ENCODE measurements at places on chromosomes 1 and 21.

- DNase-seq: no peak
Observed at GRCh38 chr1:8910914-8911313, 32.4 kb upstream of the ENO1 start.

GRCh38 chr1:99849413-99849743 is 783 bp upstream of the AGL start:
- DNase-seq: no peak

GRCh38 chr1:100606438-100606837 is 68.5 kb downstream of the GPR88 start:
- DNase-seq: no peak

DNA sequence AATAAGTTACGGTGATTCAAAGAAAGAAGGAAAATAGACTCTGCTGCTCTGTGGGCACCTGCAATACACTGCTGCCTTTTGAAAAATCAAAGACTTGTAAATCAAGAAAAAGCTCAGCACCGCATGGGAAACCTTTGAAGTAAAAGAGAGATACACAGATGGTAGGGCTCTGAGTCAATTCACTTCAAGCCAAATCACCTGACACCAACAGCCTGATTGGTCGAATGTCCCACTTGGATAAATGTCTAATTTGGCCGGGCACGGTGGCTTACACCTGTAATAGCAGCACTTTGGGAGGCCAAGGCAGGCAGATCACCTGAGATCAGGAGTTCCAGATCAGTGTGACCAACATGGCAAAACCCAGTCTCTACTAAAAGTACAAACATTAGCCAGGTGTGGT is 19.2 kb upstream of the RCAN3 start:
- no peak for DNase-seq

DNA sequence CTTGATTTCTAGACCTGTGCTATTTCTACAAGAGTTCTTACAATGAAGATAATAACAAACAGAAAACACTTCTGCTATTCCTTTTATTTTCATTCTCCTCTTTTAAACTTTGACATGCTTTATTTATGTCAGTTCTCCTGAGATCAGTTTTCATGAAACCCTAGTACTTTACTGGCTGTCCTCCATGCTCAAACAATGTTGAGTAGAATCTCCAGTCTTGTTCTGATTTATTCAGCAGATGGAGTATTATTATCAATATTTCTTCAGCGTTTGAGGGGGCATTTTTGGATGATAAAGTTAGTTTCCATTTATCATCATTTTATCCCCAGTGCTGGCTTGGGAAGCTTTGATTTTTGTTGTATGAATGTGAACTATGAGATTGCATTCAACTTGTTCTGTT is 85.9 kb upstream of the WARS2 start:
- DNase-seq: no peak

- DNase-seq: no peak
Observed at GRCh38 chr1:170701962-170702361, 38.0 kb downstream of the PRRX1 start.

DNA sequence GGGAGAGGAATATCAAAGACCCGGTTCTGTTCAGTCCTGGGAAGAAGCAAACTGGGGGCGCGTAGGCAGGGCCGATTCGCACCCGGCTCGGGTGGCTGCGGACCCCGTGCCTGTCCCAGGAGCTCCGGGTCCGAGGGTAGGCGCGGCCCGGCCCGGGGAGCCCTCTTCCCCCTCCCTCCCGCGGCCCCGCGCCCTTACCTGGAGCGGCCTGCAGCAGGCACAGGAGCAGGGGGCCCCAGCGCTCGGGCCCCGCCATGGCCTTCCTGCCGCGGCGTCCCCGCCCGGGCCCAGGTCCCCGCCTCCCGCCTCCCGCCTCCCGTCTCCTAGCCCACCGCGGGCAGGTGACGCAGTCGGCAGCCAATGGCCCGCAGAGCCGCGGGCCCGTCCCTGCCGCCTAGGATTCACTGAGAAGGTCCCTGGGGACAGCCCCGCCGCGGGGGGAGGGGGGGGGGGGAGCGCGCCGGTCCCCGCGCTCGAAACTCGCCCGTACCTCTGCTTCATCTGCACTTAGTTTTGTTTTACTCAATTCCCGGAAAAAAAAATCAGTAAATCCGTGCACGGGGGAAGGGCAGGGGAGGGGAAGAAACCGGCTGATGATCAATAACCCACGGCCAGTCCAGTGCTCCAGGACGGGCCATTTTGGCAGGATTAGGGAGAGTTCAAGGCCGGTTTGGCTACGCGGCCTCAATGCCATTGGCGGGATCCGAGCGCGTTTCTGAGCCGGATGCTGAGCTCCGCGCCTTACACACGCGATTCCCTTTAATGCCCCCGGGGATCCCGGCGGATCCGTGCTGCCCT is at the start of gene IFNLR1:
IFNLR1 (minus strand) TSS at position 297 of the 798 bp plus-strand sequence; CDS start at position 256, 41 bp downstream.
- no peak for DNase-seq

DNA sequence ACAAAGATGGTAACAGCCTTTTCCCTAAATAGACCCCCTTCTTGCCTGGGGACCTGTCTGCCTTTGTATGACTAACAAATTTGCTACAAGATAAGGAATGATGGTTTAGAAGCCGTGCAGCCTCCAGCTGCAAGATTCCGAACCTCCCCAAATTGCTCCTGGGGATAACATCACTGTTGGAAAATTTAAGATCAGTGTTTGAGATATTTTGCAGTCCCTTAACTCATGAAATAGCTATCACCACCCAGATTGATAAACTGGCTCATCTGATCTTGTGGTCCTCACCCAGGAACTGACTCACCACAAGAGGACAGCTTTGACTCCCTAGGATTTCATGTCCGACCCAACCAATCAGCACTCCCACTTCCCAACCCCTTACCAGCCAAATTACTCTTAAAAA is 254.7 kb downstream of the USH2A start:
- no peak for DNase-seq

- DNase-seq: no peak
Observed at GRCh38 chr1:178101266-178101630, 7.3 kb downstream of the RASAL2 start.

GRCh38 chr1:162070094-162070748 is 730 bp downstream of the NOS1AP start:
- no peak for DNase-seq

- DNase-seq: no peak
Observed at GRCh38 chr1:109819906-109820305, 56.2 kb upstream of the EPS8L3 start.

- no peak for DNase-seq
Observed at GRCh38 chr1:219757890-219758289, 145.0 kb upstream of the ZC3H11B start.

DNA sequence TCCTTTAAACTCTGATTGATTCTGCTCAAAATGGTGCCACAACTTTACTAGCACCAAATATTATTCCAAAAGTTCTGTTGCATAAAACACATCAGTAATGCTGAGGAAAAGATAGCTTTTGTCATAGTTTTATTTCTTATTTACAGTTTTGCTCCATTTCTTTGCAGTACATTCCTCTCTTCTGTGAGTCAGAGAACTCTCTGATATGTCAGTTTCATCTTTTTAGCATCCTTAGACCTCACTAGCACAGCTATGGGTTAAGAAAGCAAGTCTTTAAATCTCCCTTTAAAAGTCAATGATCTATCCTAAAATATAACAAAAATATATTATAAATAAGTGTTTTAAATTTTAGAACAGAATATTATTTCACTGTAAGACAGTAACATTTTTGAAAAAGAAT is 356.6 kb upstream of the SNX7 start:
- DNase-seq: no peak

DNA sequence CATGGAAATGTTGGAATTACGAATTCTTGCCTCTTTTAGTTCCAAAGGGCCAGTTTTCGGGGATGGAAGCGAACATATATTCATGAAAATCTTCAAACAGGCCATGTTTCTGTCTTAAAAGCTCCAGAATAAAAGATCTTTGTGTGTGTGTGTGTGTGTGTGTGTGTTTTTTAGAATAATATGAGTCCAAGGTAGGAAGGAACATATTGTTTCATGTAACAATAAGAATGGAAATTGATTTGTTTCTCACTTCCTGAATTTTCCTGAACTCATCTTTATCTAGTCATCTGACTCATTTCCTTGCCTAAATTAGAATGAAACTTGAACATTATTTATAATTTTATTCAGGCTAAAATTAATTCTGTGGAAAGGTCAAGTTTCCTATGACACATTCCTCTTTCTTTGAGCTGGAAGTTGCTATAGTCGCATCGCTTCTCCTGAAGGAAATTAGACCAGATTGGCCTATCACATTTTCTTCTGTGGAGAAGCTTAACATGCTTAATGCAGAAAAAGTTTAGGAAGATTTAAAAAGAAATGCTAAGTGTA is 805.1 kb upstream of the ADAMTS5 start:
- DNase-seq: no peak

GRCh38 chr1:201786824-201787223 is 42.1 kb upstream of the IPO9 start:
- no peak for DNase-seq

- no peak for DNase-seq
Observed at GRCh38 chr1:64095832-64096231, 107.6 kb upstream of the UBE2U start.

DNA sequence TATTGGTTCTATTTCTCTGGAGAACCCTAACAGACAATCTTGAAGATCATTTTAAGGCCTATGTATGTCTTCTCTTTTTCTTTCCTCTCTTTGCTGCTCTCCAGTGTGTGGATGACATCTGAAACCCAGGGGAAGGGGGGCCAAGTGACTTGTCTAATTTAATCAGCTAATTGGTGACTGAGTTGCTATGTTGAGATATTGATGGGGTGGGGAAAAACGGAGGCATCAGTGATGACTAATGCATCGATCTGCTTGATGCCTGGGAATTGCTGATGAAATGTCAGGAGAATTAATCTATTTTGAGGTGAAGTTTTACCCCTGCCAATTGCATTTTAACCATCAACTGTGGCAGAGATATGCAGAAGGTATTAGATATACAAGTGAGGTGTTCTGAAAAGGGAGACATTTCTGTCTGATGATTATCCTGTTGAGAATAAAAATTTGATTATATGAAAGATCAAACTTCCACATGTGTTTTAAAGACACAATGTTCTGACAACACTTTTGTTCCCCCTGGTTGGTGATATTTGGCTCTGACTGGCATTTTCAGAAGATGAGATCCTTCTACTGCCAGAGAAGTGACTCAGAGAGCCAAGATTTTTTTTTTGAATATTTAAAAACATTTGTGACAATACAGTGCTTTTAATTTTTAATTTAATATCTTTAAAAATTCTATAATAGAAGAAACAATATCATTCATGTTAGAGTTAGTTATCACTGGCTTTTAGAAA is 18.7 kb upstream of the PTGFR start:
- no peak for DNase-seq

- DNase-seq: no peak
Observed at GRCh38 chr21:33075596-33076195, 5.8 kb downstream of the OLIG1 start.

GRCh38 chr1:117499071-117499470 is 106.8 kb upstream of the TENT5C start:
- no peak for DNase-seq

GRCh38 chr1:195241066-195241465 is 1367.2 kb downstream of the KCNT2 start:
- DNase-seq: no peak

DNA sequence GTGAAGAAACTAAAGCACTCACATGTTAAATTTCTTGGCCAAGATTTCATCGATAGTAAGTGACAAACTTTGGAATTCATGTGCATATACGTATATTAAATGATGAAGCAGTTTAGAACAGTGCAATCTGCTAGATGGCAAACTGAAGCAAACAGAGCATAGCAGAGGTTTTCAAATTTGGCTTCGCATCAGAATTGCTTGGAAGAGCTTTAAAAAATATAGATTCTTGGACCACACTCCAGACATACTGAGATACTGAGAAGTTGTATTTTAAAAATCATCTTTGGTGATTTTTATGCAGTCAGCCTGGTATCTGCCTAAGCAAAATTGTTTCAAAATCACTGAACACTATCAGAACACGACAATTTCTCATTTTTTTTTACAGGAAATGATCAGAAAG is 709.2 kb downstream of the PLA2G4A start:
- no peak for DNase-seq

DNA sequence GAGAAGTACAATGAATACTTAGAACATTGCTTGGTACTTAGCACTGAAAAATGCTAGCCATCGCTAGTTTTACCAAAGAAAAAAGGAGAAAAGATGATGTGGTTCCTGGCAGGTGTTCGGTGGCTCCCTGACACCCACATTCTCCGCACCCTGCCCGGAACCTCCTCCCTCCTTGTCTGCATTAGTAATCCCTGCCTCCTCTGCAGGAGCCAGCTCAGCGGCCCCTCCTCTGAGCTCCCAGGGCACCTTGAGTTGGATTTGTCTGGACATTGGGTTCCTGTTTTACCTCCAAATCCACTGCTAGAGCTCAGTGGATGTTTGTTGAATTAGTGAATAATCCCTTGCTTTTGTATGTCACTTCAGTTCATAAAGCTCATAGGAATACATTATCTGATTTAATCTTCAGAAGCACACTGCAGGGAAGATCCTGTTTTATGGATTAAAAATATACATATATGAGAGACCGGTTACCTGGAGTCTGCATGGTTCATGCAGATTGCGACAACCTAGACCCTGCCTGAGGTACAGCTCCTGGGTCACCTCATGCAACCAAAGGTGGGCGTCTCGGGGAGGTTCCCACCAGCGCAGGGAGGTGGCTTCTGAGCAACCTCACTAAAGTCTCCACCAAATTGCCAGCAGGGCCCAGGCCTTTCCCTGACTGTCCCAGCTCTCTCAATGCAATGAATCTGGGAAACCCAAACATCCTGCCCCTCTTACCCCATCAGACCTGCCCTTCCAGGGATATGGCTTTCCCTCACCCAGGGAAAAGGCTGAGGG is 24.2 kb downstream of the PCAT6 start:
- no peak for DNase-seq

DNA sequence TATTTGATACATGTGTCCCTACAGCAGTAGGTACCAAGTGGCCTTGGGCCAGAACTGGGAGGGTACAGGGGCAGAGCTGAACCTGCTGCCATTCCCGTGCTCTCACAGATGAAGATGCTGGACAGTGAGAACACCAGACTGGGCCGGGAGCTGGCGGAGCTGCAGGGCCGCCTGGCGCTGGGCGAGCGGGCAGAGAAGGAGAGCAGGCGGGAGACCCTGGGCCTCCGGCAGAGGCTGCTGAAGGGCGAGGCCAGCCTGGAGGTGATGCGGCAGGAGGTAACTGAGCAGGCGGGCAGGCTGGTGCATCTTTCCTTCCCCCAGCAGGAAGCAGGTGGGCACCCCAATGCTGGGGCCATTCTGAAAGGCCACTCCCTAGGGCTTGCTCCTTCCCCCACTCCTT is 21.9 kb downstream of the MFAP2 start:
- no peak for DNase-seq

All from epithelial cell of prostate (primary cell).